ENCODE measurements at places on chromosomes 16 and 17.
A peak's percentile ranks its signal among the peaks of the same experiment; 100 is the strongest.

- DNase-seq = no peak
Measured at GRCh38 chr16:87747626-87748414, 18.0 kb downstream of the KLHDC4 start.

DNA sequence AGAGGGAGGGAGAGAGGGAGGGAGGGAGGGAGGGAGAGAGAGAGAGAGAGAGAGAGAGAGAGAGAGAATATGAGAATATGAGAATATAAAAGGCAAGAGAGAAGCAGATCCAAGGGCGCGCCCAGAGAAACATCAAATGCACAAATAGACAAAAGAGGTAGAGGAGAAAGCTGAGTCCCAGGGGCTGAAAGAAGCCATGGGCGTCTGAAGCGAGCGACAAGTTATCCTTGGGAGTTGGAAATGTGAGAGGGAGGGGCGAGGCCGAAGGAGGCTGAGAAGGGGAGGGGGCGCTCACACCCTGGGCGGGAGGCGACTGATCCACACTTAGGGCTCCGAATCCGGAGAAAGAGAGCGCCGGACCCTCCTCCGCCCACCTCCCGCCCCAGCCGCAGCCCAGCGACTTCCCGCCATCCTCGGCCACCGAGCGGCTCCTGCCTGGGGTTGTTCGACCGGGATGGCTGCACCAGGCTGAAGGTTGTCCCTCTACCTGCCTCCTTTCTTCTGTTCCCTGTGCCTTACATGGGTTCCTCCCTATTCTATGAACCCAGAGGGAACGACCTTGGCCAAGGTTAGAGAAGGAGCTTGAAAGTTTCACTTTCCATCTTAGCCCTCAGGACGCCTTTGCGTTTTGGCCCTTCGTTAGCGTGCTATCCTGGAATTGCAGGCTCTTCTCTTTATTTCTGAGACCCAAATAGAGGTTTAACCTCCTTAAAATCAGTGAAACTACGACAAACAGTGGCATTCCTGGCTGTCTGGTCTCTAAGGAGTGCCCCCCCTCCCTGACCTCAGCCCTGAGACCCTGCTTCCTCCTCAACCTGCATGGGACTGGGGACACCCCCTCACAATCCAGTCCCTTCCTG is 21.2 kb upstream of the HOXB9 start:
- DNase-seq = no peak

DNA sequence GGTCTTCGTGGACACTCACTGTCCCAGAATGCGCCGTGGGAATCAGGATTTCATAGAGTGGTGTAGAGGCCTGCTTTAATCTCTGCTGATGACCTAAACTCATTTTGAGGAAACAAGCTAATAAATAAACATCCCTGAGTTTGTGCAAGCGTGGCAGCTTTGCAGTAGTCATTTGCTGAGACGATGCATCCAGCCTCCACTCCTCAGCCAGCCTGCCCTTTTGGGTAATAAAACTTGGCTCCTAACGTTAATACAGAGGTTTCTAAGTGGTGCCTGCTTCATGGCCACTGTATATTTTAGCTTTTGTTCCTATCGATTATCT is 1.3 kb downstream of the DGKE start:
- DNase-seq = no peak

DNA sequence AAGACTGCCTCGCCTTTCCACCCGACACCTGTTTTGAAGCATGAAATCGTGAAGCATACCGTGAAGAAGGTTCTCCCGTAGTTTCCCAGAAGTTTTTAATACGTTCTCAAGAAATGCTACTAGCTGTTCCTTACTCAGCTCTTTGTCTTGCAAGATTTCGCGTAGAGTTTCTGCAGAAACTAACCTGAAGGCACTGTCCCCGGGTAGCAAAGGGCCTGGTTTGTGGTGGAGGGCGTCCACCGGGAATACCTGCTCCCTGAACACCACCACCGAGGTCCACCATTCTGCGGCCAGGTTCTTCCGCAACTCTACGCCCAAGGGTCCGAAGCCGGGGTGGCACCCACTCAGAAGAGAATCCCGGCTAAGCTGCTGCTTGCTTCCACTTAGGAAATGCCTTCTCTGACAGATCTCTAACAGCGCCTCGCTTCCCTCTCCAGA is 487 bp downstream of the POLG2 start:
- DNase-seq = peak; percentile 23

GRCh38 chr16:47925811-47926460 is 229.9 kb downstream of the ABCC12 start:
- no peak for DNase-seq

DNA sequence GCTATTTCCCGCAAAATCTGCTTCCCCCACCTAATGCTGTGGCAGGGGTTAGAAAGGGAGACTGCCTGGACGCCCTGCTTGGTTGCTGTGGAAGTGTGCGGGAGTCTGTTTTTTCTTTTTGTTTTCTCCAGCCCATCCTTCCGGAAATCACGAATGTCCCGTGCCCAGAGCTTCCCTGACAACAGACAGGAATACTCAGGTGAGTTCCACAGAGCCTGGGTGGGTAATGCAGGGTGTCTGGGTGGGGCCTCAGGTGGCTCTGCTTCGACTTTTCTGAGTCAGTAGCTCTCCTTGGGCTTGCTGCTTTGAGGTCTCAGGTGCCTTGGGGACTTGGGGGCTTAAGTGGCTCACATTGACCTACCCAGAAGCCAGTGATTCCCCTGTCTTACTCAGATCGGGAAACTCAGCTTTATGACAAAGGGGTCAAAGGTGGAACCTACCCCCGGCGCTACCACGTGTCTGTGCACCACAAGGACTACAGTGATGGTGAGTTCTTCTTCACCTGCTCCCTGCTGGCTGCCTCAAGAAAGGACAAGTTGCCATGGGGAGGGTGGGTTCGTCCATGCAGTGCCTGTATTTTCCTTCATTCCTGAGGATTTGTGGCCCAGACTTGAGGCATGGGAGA is 11.4 kb downstream of the LIMD2 start:
- DNase-seq = no peak

DNA sequence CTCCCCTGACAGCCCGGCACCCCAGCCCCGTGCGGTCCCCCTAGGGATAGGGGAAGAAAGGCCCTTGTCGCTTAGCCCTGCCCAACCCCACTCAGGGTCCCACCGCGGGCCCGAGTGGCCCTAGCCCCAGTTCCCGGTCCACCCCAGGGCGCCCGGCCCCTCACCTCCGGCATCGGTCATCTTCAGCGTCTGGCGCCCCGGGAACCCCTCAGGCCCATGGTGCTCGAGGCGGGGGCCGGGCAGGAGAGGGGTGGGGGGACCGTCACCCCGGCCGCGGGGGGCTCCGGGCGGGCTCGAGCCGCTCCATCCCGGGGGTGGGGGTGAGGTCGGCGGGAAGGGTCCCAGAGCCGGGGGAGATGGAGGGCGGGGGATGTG is 620 bp downstream of the SAMD14 start:
- DNase-seq = no peak

GRCh38 chr16:79047337-79047736 is 553.2 kb downstream of the MAF start:
- peak; percentile 27 for DNase-seq

DNA sequence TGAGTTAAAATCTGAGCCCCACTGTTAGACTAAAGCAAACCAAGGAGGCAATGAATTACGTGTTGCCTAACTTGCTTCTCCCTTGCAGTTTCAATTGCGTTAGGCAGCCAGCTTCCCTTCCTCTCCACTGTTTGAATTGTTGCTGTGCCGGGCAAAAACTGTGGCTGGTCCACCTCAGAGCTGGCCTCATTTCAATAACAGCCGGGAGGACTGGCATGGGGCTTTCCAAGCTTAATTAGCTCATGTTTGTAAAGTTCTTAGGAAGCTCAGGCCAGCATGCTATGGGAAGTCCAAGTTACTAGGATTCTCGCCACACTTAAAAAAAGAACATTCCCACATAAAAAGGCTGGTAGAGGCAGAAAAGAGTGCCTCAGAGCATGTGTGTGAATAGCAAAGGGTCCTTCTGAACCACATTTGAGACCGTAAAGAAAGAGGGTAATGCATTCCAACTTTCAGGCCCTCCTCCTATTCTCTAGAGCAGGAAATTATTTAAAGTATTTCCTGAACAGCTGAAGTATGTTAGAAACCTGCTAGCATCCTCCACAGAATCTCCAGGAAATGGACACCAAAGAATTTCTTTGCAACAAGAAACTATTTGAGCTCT is 79.0 kb upstream of the SMURF2 start:
- DNase-seq = no peak

GRCh38 chr16:75023009-75023408 is 24.2 kb downstream of the ZNRF1 start:
- no peak for DNase-seq

DNA sequence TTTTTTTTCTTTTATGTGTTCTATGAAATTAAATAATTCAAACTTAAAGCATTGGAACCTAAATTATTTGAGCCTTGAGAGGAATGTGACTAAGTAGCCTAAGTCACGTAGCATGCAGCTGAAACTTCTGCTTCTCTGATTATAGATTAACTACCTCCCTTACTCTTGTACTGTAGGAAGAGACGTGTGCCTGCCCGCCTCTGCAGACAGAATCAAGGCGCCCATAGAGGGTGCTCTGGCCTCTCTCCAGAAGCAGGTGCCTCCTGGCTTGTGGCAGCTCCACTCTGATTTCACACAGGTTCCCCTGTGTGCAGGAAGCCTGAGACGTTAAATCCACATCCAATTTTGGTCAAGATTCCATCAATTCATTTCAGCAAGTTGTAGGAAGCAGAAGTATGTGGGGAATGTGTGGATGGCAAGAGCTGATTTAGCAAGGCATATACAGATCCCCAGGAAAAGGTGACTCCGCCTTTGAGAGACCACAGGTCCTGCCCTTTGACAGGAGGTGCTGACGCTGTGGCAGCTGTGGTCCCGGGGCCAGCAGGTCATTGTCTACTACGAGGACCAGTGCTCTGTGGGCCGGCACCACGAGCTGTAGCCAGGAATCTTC is 1418.8 kb downstream of the CDH11 start:
- no peak for DNase-seq

DNA sequence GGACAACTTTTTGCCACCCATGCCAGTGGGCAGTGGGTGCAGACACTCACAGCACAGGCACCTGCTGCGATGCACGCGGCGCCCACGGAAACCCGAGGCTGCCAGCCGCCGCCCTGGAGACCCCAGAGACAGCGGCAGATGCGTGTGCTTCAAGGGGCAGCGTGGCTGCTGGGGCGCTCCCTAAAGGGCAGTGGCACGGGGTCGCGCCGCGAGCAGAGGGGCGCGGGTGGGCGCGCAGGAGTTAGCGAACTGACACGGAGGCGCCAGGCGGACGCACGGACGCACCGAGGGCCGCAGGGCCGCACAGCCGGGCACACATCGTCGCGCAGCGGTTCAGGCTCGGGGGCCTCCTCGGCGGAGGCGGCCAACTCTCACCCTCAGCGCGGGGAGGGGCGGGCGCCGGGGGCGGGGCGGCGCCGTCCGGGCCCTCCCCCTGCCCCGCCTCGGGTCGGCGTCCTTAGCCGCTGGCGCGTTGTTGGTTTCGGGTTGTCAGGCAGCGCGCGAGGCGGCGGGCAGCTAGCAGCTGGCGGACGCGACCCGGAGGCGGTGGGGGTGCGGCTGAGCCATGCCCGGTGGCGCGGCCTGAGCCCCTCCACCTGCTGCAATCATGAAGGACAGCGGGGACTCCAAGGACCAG is at the start of gene KIF19:
KIF19 (plus strand) TSS at position 484 of the 637 bp plus-strand sequence; CDS start at position 608, 124 bp downstream.
- no peak for DNase-seq

GRCh38 chr16:57984443-57985203 is 13.7 kb upstream of the CNGB1 start:
- no peak for DNase-seq

DNA sequence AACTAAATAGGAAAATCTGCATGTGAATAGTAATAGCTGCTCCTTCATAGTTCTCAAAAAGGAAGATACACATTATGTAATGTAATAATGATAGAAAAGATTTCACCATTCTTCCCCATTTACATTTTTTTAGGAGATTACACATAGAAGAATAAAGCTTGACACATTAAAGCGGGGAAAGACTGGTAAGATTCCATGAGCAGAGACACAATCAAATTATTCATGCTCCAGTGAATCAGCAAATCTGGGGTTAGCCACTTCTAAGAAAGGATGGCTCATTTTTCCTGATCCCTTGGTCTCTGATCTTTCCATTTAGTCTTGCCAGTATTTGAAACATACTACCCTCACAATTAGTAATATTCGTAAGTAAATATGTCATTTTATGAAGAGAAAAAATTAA is 81.9 kb downstream of the CA4 start:
- no peak for DNase-seq

DNA sequence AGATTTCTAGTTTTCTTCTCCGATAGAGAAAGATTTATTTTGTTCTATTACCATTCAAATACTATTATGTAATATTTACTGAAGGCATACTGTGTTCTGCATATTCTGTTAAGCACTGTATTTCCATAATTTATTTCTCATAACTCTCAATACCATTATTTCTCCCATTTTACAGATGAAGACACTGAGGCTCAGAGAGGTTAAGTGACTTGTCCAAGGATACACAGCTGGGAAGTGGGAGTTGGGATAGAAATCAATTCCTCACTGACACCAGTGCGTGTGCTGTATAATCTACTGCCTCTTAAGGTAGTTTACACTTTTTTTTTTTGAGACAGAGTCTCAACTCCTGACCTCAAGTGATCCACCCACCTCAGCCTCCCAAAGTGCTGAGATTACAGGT is 7.4 kb downstream of the NLRC3 start:
- DNase-seq = no peak

GRCh38 chr16:54679531-54679930 is 251.1 kb upstream of the IRX5 start:
- DNase-seq = no peak

DNA sequence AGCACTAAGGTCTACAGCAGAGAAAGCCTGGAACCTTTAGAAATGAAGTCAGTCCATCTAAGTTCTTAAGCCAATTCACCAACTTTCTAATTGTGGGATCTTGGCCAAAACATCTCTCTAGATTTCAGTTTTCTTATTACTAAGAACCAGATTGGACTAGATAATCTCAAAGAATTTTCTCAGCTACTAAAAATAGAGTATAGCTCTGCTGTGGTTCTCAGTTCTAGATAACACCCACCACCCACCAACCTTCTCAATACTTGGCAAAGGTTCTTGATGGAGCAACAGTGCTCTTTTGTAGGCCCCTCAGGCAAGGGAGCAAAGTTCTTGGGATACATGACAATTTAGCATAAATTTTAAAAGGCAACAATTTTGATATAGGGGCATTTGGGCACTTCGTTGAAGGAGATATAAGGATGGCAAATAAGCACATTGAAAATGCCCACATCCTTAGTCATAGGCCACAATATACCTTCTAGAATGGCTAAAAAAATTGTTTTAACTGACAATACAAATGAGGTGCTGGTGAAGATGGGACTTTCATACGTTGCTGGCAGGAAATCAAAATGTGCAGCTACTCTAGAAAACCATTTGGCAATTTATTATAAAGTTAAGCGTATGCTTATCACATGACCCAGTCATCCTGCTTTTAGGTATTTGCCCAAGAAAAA is 74.4 kb upstream of the TMEM132E start:
- no peak for DNase-seq

DNA sequence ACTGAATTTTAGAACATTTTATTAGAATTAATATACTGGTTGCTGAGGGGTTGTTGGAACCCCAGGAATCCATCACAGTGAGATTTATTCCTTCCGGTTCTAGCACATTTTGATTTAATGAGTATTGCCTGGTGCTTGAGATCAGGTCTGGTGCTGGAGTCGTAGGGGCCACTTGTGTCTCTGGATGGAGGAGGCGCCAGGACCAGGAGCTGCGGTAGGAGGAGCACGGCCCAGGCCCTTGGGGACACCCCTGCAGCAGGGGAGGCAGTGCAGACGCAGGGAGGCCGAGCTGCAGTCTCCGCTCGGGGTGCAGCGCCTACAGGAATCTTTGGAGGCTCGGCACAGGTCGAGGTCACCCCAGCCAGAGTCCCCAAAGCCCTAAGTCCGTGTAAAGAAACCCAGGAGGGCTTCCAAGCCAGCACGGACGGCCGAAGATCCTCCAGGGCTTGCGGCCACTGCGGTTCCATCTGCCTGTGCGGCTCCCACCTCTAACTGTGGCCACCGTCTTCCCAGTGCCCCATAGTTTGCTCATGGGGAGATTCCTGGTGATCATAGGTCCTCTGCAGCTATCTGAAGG is 66.2 kb upstream of the CREBBP start:
- DNase-seq = no peak

All from HuH-7.5 (cell line).